ENCODE measurements at places on chromosomes 7 and 10. TPM values are rescaled to one million over a fixed set of nuclear protein-coding genes. Genes with fewer than 3 reads are reported as not detected.

GCK gene
- 0.86 TPM for total RNA-seq

DNA sequence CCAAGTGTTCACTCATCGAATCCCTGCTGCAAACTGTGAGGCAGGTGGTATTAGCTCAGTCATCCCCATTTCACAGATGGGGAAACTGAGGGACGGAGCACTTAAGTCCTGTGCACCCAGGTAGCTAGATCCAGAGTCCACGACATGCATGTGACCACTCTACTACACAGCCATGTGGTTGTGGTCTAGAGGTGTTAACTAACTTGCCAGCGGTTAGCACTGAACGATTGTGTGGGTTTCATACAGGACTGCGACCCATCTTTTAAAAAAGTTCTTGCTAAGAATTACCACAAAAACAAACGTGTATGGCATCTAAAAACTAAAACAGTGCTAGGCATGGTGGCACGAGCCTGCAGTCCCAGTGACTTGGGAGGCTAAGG lies 16.1 kb upstream of the ABCC2 start:
- DNase-seq: no peak
- peaks cover 5% of the 10 kb centered on the region for H3K4me1 ChIP-seq
- H3K4me3 ChIP-seq: no peak overlapping the region
- no peak overlapping the region for H3K27ac ChIP-seq

- peaks cover 42% of the 10 kb centered on the region for H3K4me1 ChIP-seq
- peaks cover 56% of the 10 kb centered on the region for H3K36me3 ChIP-seq
- peak overlapping the region; percentile 77 for H3K27ac ChIP-seq
- H3K27me3 ChIP-seq: no peaks in the 10 kb centered on the region
- no peak overlapping the region for H3K4me3 ChIP-seq
Measured at GRCh38 chr7:5634107-5634950, 147.1 kb downstream of the RNF216 start.

SLC39A12 gene
- not detected for total RNA-seq

DNA sequence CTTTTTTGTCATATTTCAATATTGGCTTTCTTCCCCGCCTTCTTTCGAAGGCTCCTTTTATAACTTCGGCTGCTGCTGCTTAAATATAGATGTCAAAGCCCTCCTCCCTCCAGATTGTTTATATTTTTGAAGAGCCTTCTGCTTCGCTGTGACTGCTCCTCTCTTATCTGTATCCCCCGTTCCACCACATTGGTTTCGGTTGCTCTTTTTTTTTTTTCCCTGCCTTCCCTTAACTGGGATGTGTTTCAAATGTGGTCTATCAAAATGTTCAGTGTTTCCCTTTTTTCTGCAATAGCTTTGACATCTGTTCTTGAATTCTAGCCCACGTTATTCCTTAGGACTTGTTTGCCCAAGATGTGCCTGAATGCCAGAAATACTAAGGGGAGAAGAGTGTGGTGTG lies 96.4 kb downstream of the CUX1 start:
- DNase-seq: no peak
- no peak overlapping the region for H3K4me3 ChIP-seq
- H3K4me1 ChIP-seq: peaks cover 8% of the 10 kb centered on the region
- no peak overlapping the region for H3K27ac ChIP-seq

- H3K4me3 ChIP-seq: peak overlapping the region; percentile 83
- no peaks in the 10 kb centered on the region for H3K36me3 ChIP-seq
- H3K27me3 ChIP-seq: no peaks in the 10 kb centered on the region
- peak overlapping the region; percentile 84 for H3K27ac ChIP-seq
Measured at GRCh38 chr7:150404172-150404804, 25.2 kb downstream of the ZNF775 start.

ZNF804B gene
- 0.23 TPM for total RNA-seq

DNA sequence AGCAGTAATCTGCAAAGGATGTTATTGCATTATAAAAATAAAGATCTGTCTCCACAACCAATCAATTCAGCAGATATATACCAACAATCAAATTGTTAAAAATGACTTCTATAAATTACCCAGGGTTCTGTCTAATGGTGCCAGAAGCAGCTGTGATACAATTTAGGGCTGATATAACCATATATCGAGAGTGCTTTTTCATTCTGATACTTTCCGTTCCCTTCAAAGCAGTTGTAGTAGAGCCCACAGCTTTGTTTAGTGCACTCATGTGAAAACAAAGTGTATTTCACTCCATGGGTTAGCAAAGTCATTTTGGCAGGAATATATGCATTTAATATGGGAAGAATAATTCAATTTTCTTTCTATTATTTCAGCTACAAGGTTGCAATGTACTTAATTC lies 83.1 kb upstream of the CHCHD3 start:
- no peak overlapping the region for H3K4me3 ChIP-seq
- no peak overlapping the region for H3K27ac ChIP-seq
- no peaks in the 10 kb centered on the region for H3K27me3 ChIP-seq
- peaks cover 6% of the 10 kb centered on the region for H3K4me1 ChIP-seq
- DNase-seq: no peak
- H3K36me3 ChIP-seq: no peaks in the 10 kb centered on the region

DNA sequence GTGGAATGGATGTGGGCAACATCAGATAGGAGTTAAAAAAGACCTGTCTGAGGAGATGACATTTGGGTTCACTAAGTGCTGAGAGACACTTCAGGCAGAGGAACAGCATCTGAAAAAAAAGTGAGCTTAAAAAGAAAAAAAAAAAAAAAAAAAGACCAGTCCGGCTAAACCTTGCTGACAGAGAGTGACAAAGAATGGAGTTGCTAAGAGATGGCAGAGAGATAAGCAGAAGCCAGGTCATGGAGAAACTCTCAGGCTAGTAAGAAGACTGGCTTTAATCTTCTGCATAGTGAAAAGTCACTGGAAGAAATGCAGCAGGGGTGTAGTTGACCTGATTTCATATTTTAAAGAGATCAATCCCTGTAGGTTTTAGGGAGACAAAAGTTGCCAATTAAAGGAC lies 711.1 kb upstream of the SEMA3D start:
- no peaks in the 10 kb centered on the region for H3K36me3 ChIP-seq
- peaks cover 3% of the 10 kb centered on the region for H3K4me1 ChIP-seq
- H3K4me3 ChIP-seq: no peak overlapping the region
- no peak overlapping the region for H3K27ac ChIP-seq

DNA sequence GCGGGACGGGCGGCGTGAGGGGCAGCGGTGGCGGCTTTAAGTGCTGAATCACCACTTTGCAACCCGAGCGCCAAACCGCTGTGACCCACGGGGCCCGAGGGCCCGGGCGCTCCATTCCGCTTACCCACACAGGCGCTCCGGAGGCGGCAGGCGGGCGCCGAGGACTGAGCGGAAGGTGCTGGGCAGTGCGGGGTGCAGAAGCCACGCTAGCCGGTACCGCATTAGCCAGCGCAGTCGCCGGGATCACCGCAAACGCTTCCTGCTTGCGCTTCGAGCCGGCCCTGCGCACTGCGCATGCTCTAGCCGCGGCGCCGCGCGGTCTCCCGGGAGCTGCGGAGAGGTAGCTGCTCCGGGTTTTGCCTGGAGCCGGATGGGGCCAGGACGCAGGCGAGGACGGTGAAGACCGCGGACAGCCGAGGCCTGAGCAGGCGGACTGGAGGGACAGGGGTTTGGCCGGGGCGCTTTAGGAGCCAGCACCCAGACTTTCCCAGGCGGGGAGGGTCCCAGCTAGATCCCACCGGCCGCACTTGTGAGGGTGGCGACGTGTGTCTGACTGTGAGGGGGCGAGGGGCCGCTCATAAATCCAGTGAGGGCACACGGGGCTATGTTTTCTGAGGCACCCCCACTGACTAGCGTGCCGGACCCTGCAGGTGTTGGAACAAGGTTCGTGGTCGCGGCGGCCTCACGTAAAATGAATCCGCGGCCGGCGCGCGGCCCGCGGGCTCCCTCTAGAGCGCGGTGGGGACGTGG lies at the start of gene IDE:
TSS of gene IDE (minus strand) at position 296 of the 750 bp plus-strand sequence. CDS start at position 222, 74 bp downstream.
- H3K27me3 ChIP-seq: no peaks in the 10 kb centered on the region
- H3K4me3 ChIP-seq: peak within 1 kb of the TSS; percentile 98
- H3K27ac ChIP-seq: peak within 1 kb of the TSS; percentile 94
- H3K4me1 ChIP-seq: no peaks in the 10 kb centered on the region
- peaks cover 13% of the 10 kb centered on the region for H3K36me3 ChIP-seq

- no peak overlapping the region for H3K4me3 ChIP-seq
- H3K4me1 ChIP-seq: no peaks in the 10 kb centered on the region
- no peak overlapping the region for H3K27ac ChIP-seq
- no peak for DNase-seq
- H3K36me3 ChIP-seq: no peaks in the 10 kb centered on the region
Measured at GRCh38 chr7:100008525-100008924, 6.9 kb upstream of the ZKSCAN1 start.

- DNase-seq: no peak
- no peak overlapping the region for H3K4me3 ChIP-seq
- no peaks in the 10 kb centered on the region for H3K4me1 ChIP-seq
Measured at GRCh38 chr10:114724716-114725106, 66.6 kb upstream of the ABLIM1 start.

BEND7 gene
- total RNA-seq: 5.3 TPM

GRCh38 chr10:73182568-73182967 lies 14.6 kb downstream of the FAM149B1 start:
- H3K4me1 ChIP-seq: peaks cover 7% of the 10 kb centered on the region
- H3K27ac ChIP-seq: no peak overlapping the region
- no peaks in the 10 kb centered on the region for H3K36me3 ChIP-seq
- no peaks in the 10 kb centered on the region for H3K27me3 ChIP-seq

- no peak for DNase-seq
- H3K4me1 ChIP-seq: no peaks in the 10 kb centered on the region
- H3K4me3 ChIP-seq: no peak overlapping the region
- H3K27me3 ChIP-seq: no peaks in the 10 kb centered on the region
Measured at GRCh38 chr10:131099028-131099726, 212.3 kb downstream of the TCERG1L start.

ANKRD61 gene
- total RNA-seq: not detected

BMPER gene
- 72.2 TPM for total RNA-seq

PRTFDC1 gene
- total RNA-seq: 13.6 TPM

Measured in endodermal cell (in vitro differentiated cells).